ENCODE measurements at places on chromosomes 13 and 19.

- peak; percentile 67 for DNase-seq
Measured at GRCh38 chr19:57406516-57407123, 4.3 kb upstream of the ZNF17 start.

DNA sequence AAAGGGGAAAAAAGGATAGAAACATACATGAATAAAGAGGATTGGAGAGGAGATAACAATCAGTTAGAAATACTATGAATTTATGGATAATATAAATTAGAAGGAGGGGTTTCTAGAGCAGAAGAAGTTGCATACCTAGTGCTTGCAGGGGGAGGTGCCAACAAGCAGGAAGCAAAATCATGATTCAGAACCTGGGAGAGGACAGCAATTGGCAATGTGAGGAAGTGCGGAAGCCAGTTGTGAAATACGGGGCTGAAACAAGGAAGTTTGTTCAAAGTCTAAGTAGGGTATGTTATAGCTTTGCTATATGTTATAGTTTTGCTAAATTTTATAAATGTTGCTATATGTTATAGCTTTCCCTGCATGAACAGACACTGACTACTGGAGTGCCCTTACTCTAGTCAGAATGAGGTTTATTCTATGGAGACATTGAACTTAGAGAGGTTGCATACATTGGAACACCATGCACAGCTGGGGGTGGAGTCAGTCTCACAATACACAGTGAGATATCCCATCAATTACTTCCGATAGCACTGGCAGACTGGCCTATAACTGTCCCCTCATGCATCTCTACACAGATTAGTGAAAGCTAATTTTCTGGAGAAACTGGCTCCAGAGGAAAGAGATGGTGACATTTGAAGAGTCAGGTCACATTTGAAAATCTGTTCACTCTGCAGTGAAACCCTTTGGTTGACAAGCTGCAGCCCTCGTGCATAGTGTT lies 92.1 kb downstream of the GPC6 start:
- DNase-seq: no peak

DNA sequence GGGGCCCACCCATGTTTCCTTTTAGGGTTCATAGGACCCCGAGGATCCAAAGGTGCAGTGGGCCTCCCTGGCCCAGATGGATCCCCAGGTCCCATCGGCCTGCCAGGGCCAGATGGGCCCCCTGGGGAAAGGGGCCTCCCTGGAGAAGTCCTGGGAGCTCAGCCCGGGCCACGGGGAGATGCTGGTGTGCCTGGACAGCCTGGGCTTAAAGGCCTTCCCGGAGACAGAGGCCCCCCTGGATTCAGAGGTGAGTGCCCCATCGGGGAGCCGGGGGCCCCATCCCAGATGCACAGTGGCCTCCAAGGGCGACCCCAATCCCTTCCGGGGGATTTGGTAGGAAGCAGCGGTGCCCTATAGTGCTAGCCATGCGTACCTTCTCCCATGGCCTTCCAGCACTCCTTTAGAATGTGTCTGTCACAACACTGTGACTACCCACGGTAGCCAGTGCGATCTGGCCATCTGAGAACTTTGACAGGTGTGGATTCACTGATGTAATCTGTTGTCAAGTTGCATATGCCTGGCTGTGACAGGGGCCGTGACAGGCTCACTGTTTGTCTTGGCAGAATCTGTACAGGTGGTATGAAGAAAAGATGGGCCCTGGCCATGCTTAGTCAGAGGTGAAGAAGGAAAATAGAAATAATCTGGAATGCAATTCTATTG lies 88.5 kb downstream of the RAB20 start:
- no peak for DNase-seq

DNA sequence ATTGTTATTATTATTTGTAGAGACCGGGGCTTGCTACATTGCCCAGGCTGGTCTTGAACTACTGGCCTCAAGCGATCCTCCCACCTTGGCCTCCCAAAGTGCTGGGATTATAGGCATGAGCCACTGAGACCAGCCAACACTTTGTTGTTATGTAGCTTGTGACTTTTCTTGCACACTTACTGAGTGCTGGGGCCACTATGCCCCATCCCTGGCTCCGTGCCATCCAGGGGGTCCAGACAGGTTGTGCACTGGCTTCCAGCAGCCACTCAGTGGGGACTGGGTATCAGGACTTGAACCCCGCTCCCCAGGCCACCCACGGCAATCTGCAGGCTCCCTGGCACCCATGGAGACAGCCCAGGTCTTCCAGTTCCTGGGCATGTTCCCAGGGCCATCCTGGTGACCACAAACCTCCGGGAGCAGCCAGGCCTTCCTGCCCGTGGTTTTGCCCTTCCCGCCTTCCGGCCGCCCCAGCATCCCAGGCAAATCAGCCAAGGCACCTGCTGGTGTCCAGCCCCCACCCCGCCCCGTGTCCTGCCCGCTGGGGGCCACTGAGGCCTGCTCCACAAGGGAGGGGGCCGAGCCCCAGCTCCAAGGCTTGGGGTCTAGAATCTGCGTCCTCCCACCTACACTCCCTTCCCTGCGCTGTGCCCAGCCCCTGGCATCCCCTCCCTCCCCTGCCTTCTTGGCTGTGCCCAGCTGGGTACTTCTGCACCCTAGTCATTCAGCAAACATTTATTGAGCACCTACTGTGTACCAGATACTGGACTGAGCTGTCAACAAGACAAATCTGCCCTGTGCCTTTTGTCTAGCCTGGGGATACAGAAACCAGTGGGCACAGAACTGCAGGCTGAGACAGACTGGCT lies 23.7 kb upstream of the SEMA6B start:
- no peak for DNase-seq

- no peak for DNase-seq
Measured at GRCh38 chr19:54882758-54883157, 8.7 kb downstream of the FCAR start.

- DNase-seq: no peak
Measured at GRCh38 chr13:99357941-99358340, 50.7 kb upstream of the GPR183 start.

GRCh38 chr19:4929186-4929585 lies 19.9 kb downstream of the UHRF1 start:
- no peak for DNase-seq

DNA sequence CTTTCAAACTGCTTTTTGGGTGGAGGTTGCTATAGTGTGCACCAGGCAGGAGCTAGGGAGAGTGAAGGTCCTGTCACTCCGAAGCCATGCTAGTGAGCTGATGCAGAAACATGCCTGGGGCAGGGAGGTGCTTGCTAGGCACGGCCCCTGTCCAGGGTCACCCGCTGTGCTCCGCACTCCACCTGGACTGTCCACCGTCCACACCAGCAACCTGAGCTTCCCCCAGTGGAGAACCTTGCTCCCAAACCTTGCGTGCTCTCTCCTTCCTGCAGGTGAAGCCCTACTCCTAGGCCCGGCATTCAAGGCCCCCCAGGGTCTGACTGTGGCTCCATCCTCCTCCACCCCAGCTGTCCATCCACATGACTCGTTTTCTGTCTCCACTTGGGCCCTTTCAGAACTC lies 12.3 kb downstream of the SLC15A1 start:
- DNase-seq: no peak

DNA sequence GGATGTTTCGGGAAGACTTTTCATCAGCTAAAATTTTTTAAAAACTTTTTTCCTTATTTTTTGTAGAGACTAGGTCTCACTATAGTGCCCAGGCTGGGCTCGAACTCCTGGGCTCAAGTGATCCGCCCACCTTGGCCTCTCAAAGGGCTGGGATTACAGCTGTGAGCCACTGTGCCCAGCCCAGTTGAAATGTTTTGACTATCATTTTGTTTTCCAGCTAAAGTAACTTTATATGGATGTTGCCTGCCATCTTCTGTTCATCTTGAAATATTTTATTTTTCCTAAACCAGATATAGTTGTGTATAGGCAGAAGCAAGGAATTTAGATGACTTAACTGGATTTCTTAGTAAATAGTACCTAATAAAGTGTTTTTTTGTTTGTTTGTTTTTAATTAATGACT lies 7.0 kb downstream of the CAB39L start:
- DNase-seq: no peak

DNA sequence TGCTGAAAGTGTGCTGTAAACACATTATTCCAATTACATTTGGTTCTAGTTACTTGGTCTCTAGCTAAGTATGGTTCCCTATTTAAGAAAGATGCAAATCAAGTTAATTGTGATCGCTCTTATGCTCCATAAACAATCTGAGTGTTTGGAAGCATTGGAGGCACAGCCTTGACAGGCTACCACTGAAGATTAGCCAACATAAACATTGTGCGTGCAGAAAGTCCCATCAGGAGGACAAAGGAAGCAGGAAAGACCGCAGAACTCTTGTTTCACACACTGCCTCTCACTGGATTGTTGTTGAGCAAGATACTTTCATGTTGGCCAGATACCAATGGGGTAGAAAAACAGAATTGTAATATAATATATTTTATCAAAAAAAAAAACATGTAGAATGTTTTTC lies 814.4 kb downstream of the EFNB2 start:
- no peak for DNase-seq

GRCh38 chr19:58510084-58510862 lies 1.5 kb downstream of the SLC27A5 start:
- no peak for DNase-seq

DNA sequence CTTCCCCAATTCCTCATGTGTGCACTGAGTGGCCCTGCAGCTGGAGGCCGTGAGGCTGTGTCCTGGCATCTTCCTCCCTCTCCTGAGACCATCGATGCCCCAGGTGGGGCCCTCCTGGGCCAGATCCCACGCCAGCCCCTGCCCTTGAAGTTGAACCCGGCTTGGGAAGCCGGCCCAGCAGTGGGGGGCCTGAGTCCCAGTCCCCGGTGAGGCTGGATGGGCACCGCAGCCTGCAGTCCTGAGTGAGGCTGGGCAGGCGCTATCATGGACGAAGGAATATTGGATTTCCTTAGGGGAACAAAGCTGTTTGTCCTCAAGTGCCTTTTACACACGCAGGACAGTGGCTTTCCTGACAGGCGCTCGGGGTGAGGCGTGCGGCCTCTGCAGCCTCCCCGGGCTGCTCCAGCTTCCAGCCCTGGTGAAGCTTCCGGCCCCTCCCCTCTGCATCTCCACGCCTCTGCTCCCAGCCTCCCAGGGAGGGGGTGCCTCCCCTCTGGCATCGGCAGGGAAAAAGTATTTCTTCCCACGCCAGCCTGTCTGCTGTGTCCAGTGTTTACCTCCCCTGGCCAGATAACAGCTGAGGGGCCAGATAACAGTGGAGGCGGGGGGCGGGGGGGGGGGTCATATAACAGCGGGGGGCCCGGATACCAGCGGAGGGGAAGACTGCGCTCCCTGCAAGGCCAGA lies 159.5 kb downstream of the KDM4B start:
- DNase-seq: no peak

GRCh38 chr19:19140476-19140875 lies 2.2 kb upstream of the TMEM161A start:
- DNase-seq: no peak

DNA sequence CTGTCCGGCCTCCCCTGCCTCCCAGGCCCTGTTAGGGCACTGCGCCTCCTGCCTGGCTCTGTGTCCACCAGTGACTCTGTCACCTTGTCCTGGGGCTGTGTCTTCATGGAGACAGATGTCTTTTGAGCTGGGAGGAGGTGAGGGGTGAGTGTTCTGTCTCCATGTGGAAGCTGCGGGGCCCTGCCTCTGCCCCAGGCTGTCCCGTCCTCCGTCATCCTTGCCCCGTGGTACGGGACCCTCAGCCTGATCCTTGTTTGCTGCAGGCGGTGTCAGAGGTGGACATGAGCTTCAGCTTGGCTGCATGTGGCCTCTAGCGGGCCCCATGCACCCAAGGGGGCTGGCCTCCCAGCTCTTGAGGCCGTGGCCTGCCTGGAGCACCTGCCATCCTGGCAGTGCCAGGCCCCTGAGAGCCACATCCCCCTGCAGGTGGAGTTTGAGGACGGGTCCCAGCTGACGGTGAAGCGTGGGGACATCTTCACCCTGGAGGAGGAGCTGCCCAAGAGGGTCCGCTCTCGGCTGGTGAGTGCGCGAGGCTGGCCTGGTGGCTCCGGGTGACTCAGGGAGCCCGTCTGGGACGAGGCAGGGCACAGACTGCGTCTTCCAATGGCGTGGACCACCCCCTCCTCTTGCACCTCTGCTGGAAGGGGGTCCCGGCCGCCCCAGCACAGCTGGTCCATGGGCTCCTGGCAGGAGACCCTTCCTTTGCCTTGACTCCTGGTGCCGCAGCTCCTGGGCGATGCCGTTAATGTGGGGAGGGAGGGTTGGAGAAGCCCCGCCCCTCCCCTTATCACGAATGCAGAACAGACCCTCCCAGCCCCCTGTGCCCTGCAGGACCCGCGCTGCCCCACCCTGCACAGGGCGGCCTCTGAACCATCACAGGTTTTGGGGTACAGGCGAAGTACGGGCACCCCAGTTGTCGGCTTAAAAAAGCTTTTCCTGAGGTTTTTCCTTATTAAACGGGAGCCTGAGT lies 181.3 kb downstream of the KDM4B start:
- no peak for DNase-seq

GRCh38 chr13:106700439-106700838 lies 132.5 kb upstream of the ARGLU1 start:
- no peak for DNase-seq

DNA sequence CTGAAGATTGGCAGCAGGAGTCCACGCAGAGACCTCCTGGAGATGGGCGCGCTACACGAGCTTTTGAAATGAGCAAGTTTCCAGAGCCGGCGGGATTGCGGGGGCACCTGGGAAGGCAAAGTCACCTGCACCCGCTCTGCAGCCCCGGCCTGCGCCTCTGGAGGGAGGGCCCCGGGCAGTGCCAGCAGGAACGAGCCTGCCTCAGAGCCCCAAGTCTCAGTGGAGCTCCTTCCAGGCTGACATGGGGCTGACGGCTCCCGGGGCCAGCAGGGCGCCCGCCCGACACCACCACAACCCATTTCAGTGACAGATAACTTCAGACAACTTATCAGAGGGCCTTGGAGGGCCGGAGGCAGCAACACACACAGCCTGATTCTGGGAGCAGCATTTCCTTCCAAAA lies 45.0 kb downstream of the RASA3 start:
- no peak for DNase-seq

- no peak for DNase-seq
Measured at GRCh38 chr19:31436121-31436776, 87.0 kb upstream of the TSHZ3 start.

DNA sequence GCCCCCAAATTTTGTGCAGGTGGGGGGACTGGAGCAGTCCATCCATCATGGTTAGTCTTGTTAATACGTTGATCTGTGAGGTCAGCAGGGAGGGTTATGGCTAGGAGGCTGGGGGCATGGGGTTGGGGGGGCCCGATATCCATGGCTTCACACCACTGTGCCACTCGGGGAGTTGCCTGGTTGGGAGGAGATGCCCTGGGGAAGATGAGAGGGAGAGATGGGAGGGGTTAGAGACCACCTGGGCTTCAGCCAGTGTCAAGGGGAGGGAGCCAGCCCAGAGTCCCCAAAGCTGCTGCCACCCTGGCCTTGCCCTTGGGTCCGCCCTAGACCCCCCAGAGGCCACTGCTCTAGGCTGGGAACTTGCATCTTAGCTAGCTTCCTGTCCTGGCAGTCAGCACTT lies 1.8 kb upstream of the DMPK start:
- no peak for DNase-seq

Measured in colonic mucosa (tissue), 4 donors.